Activated CD8-positive, alpha-beta memory T cell treated with anti-CD3 and anti-CD28 coated beads for 1 hour (primary cell): ENCODE measurements at places on chromosomes 4 and X.

GRCh38 chr4:100511896-100512295, 5.9 kb downstream of the EMCN start:
- no peak for DNase-seq

- DNase-seq: no peak
Observed at GRCh38 chr4:38360201-38360600, 303.8 kb upstream of the KLF3 start.

DNA sequence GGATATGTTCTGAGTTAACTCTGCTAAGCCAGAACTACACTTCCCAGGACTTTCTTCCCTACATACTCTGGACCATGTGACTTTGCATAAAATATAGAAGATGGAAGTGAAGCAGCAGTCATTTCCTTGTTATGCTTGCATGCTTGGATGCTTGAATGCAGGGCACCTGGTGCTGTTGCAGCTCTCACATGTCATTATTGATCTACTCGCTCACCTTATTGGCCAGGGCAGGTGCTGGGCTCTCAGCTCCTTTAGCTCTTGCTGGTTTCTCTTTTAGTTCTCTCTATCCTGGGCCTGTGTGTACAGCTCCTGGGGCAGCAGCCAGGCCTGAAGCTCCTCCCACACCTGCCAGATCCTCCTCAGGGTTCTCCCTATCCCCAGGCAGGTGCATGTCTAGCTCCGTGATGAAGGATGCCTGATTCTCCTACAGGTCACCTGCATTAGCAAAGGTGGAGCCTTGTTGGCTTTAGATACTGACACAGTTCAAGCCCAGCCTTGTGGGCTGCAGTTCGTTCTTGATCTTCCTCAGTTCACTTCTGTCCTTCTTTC, 53.3 kb downstream of the MED28 start:
- no peak for DNase-seq

DNA sequence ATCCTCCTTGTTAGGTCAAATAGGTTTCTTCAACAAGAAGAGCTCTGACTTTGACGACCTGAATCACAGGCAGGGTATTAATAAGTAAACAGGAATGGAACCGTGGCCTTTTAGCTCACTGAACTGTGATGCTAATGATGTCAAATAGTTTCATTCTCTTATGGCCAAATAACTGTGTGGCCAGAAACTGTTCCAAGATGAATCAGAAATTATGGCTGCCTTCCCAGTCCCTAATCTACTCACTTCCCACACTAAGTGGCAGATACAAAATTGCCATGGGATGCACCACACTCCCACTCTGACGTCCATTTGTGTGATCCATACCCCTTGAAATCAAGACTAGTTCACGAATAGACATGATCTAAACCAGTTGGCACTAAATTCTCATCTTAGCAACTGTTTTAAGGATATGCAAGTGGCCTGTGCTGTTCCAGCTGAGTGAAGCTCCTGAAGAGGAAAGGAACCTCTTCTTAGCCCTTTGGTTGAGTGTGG, 455.4 kb downstream of the IL15 start:
- DNase-seq: no peak

GRCh38 chr4:111475001-111475400, 670.3 kb upstream of the FAM241A start:
- DNase-seq: no peak

GRCh38 chr4:67934628-67935027, 28.7 kb downstream of the TMPRSS11A start:
- no peak for DNase-seq

DNA sequence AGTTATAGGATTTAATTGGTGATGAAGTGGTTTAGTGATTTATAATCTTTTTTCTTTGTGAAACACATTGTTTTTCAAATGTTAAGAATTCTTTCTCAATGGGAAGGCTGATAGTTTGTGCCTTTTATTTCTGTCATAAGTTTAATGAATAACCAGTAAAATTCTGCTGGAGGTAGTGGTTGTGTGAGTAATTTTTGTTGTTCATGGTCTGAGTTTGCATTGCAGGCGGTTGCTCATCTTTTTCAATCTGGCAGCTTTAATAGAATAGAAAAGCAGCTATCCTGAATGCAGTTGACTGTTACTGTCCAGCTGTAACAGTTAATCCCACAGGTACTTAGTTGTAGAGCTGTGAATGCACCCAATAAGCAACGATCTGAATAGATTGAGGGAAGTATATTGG, 215.6 kb upstream of the AFF2 start:
- no peak for DNase-seq

GRCh38 chrX:1493877-1494510, 41.3 kb upstream of the ASMTL start:
- no peak for DNase-seq
